ENCODE measurements at places on chromosomes 16 and 17. TPM values are rescaled to one million over a fixed set of nuclear protein-coding genes. Genes with fewer than 3 reads are reported as not detected.

Gene CDC42EP4
- 18.9 TPM for total RNA-seq

Gene UTS2R
- total RNA-seq: not detected

GRCh38 chr17:78289802-78290363, 58.5 kb downstream of the TMEM235 start:
- DNase-seq: peak; percentile 96

DNA sequence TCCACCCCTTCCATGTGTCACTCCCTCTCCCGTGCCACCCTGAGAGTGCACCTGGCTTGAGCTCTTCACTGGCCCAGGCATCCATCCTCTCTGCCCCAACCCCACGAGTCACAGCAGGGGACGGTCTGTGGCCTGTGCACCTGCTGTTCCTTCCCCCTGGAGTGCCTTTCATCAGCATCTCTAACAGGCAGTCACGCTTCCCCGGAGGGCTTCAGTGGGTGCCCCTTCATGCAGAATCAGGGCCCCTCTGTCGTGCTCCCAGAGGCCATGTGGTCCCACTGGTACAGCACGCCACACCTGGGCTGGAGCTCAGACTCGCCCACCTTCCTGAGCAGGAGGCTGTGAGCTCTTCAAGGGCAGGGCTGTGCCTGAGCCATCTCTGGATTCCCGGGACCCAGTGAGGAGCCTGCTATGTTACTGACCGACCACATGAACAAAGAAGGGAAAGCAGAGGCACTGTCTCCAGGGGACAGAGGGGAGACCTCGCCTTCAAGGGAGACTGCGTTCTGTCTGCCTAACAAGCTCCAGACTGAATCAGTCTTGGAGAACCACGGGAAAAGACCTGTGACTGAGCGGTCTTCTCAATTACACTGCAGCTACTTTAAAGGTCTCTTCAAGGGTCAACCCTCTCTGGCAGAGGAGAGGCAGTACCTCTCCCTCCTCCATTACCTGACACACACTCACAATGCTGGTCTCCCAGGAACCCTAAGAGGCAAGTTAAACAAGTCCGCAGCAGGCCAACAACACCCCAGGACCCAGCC, 78.8 kb upstream of the DOC2B start:
- no peak for DNase-seq

- DNase-seq: peak; percentile 51
Observed at GRCh38 chr17:47789611-47790561, 31.7 kb downstream of the OSBPL7 start.

Gene ENPP7
- not detected for total RNA-seq

DNA sequence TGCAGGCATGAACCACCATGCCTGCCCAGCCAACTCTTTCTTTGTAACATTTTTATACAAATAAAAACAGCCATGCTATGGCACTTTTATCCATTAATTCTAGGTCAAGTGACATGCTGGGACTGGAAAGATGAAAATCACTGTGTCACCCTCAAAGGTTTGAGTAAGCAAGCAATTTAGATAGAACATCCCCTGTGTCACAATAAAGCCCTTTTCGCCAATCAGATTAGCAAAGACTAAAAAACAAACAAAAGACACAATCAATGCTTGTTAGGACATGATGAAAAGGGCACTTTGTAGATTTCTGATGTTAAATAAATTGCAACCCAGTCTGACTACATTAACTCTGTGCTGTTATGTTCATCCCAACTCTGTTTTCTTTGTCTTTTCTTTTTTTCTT, 26.4 kb downstream of the CHP2 start:
- no peak for DNase-seq

DNA sequence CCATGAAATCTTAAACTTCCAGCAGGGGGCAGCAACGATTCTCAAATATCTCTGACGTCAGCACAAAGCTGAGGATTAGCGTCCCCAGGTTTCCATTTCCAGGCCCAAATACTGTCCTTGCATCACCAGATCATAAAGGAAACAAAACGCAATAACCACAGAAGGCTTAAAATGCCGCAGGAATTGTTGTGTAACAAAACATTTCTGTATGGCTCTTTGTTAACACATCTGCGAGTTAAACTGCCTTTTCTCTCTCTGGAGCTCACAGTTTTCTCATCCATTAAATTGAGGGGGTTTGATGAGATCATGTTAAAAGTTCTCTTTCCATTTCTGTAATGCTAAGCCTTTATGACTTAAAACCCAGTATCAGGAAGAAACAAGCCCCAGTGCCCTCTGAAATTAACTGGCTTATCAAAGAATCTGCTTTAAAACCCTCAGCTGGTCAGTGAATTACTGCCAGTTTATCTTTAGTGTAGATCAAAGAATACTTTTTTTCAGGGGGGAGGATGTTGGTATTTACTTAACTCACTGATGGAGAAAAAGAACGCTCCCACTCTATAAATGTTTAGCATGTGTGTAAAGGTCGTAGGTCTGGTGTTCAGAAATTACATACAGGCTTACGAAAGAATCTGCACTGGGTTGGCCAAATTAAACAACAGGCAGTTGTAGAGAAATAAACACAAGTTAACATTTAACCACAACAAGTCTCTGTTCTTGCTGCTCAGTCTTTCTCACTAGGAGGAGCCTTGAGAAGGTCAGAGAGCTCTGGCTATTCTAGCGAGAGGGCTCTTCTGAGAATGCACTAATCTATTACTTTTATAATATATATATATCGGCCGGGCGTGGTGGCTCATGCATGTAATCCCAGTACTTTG, 10.6 kb upstream of the TERF2 start:
- peak; percentile 92 for DNase-seq

Gene KLHL11
- total RNA-seq: 19.7 TPM

DNA sequence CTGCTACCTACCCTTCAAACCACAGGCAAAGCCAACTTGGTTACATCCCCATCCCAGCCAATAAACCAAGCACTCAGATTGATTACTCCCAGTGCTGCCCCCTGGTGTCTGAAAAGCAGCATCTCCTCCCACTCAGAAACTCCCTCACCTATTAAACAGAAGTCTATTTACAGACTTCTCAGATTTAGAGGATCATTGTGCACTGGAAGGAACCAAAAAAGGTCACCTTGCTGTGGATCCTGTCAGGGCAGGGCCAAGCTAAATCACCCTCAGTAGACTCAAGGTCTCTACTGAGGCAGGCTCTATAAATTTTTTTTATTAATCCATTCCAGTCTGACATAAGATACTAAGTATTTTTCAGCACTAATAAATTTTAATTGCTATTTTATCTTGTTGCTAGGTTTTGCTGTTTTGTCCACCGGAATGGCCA, 17.6 kb downstream of the HIGD1B start:
- peak; percentile 82 for DNase-seq

Gene MATCAP1
- 4.4 TPM for total RNA-seq

GRCh38 chr16:10569621-10570020, 10.8 kb downstream of the EMP2 start:
- DNase-seq: no peak

GRCh38 chr16:15672514-15673167, 22.6 kb downstream of the NDE1 start:
- DNase-seq: peak; percentile 97

GRCh38 chr16:84574191-84574590, 43.7 kb downstream of the COTL1 start:
- no peak for DNase-seq
